CD4-positive, alpha-beta T cell treated with Interleukin-17A for 1 hour (primary cell): ENCODE measurements at places on chromosomes 1 and 21.

DNA sequence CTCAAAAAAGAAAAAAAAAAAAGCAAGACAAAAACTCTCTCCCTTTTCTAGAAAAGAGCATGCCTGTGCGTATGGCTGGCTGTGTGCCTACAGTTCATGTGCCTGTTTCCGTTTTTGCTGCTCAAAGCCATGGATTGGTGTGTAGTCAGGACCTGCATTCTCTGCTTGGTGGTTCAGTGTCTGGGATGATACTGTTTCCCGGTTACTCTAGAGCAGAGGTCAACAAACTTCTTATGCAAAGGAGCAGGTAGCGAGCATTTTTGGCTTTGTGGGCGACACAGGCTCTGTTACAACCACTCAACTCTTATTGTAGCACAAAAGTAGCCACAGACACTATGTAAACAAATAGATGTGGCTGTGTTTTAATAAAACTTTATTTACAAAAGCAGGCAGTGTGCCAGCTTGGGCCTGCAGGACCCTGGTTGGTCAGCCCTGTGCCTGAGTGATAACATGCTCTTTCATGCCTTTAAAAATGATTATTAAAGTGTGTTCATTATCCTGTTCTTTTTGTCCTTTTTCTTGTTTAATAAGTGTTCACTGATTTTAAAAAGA is 524.2 kb downstream of the KIF26B start:
- no peak for DNase-seq

GRCh38 chr1:88509379-88509778 is 174.7 kb upstream of the PKN2 start:
- DNase-seq, result no peak

GRCh38 chr1:29998686-29999085 is 724.7 kb downstream of the MATN1 start:
- DNase-seq, result no peak

DNA sequence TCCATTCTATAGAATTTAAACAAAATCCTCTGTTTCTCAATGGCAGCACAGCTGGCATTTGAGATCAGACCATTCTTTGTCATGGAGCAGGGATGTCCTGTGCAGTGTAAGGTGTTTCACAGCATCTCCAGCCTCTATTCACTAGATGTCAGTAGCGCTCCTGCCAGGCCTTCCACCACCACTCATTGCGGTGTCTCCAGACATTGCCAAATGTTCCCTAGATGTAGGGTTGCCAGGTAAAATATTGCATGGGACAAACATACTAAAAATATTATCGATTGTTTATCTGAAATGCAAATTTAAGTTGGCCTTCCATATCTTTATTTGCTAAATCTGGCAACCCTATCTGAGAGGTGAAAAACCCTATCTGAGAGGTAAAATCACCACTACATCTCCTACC is 11.7 kb downstream of the ITLN2 start:
- no peak for DNase-seq

DNA sequence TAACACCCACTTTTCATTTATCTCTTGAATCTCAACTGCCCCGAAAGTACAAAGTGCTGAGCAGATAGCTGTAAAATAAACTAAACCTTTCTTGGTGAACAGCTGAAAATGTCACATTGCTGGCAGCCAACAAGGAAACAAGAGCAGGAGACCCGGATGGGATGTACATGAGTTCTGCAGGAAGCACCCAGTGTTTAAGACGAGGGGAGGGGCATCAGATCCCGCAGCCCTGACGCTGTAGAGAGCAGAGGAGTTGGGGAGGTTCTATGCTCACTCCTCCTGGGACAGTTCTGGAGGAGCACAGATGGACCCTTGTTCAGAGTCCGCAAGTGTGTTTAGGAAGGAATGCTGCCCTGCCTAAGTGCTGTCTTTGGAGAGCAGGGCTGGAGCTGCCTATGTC is 32.0 kb upstream of the EPHA8 start:
- no peak for DNase-seq

DNA sequence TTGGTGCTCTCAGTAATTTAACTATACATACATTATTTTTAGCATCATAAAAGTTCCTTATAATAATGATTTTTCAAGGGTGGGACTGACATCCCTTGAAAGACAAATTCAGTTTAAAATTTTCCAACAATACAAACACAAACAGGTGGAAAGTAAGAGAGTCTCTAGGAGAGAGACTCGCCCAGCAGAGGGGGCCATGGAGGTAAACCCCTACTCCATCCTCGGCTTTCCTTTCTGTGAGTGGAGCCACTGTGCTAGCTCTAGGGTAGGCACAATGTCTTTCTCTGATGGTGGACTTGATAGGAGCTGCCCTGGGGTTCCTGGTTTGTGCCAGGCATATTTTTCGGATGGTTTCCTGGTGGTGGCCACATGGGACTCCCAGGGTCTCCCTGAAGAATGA is 8.3 kb downstream of the CSMD2 start:
- no peak for DNase-seq

DNA sequence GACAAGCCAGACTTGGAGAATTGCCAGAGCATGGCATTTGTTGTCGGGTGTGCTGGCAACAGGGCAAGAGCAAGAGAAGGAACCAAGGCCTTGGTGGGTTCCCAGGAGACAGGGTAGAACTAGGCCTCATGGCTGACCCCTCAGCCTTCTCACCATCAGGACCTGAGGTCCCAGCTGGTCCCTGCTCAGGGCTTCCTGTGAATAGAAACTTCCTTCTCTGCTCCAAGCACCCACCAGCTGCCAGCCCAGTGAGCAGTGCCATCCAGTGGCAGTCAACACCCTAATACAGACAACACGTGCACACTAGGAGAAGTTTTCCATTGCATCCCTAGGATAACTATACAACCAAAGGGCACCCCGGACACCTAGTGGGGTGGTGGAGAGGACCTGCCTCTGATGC is 22.8 kb downstream of the S100A6 start:
- DNase-seq, result no peak

GRCh38 chr1:180083164-180083563 is 71.5 kb upstream of the QSOX1 start:
- DNase-seq, result no peak

GRCh38 chr1:116110567-116111523 is at the start of gene MAB21L3:
Gene MAB21L3 (plus strand): TSS chr1:116111399. CDS start chr1:116112616, 1,217 bp downstream.
- no peak for DNase-seq

DNA sequence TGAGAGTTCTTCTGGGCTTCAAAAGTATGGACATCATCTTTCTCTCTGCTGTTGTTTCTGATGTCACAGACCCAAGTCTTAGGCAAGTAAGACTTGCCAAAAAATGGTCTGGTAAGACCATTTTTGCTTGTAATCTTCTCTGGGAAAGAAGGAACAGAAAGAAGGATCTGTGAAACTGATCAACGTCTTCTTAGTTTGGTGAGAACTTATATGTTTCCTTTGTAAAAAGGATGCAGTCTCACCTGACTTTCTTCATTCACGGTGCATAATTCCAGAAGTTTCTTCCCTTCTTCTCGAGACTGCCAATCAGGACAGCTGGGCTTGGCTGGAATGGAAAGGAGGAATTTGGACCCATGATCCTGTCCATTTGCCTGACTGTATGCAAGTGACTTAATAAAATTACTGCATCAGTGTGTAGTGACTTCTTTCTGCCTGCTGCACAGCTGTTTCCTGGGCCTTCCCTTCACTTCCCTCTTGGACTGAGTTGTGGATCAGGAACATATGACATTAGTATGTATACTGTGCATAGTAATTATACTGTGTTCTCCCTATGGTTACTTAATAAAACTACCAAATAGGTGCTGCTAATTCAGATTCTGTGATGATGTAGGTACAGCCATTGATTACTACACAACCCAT is 7.6 kb upstream of the DENND1B start:
- no peak for DNase-seq

DNA sequence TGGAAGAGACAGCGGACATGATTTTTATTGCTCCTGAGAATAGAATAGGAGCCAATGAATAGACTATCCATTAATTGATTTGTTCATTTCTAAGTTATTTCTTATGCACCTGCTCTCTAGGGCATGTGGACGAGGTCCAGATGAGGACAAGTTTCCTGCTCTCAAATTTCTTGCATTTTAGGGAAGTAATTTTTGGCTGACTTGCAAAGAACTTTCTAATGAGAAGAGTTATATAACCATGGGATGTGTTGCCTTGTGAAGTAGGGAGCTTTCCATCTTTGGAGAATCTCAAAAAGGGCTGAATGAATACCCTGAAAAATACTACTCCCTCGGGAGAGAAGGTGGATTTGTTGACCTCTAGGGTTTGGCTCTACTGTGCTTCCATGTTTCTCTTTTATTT is 243.0 kb downstream of the KIF26B start:
- no peak for DNase-seq

GRCh38 chr1:3444736-3445135 is 9.7 kb upstream of the ARHGEF16 start:
- no peak for DNase-seq

GRCh38 chr1:25608488-25609178 is 8.0 kb upstream of the MAN1C1 start:
- DNase-seq, result peak; percentile 90

DNA sequence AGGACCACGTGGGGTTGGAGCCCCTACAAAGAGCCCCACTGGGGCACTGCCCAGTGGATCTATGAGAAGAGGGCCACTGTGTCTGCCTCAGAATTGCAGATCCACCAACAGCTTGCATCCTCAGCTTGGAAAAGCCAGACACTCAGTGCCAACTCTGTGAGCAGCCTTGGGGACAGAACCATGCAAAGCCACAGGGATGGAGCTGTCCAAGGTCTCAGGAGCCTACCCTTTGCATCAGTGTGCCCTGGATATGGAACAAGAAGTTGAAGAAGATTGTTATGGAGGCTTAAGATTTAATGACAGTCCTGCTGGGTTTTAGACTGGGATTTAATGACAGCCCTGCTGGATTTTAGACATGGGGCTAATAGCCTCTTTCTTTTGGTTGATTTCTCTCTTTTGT is 1670.9 kb downstream of the PLA2G4A start:
- DNase-seq, result no peak
